HFFc6 (cell line): ENCODE measurements at places on chromosomes 11 and 22.

DNA sequence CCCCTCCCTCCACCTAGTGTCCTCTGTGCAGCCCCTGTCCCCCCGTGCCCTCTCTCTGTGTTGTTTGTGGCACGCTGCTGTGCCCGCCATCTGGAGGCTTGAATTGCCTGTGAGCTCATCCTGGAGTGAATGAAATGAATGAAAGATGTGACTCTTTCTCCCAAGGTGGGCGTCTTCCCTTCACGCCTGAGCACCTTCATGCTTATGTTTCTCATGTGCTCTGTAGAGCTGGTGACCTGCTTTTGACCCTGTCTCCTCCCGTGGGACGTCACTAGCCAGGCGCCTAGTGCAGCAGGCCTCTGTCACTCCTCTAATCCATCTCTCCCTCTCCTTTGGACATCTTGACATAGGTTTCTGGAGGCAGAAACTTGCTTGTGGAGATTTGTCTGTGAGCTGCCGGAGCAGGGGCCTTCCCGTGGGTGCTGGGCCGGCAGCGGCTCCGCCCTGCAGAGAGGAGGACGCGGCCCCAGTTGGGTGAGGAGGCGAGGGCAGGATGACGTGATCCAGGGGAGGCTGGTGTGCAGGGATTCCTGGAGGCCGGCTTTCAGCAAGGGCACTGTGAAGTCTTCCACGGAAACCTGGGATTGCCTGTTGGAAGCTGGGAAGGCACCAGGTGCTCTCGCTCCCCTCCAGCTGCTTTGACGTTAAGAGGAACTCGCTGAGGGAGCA is 40.6 kb downstream of the MUC6 start:
- H3K4me3 ChIP-seq = no peak overlapping the region
- DNase-seq = no peak

GRCh38 chr11:27158456-27159334 is 118.1 kb downstream of the BBOX1 start:
- H3K4me3 ChIP-seq = no peak overlapping the region
- H3K27ac ChIP-seq = no peak overlapping the region
- peaks cover 1% of the 10 kb centered on the region; the same call in 1 of the 2 replicates for H3K27me3 ChIP-seq
- H3K36me3 ChIP-seq = peaks cover 9% of the 10 kb centered on the region

DNA sequence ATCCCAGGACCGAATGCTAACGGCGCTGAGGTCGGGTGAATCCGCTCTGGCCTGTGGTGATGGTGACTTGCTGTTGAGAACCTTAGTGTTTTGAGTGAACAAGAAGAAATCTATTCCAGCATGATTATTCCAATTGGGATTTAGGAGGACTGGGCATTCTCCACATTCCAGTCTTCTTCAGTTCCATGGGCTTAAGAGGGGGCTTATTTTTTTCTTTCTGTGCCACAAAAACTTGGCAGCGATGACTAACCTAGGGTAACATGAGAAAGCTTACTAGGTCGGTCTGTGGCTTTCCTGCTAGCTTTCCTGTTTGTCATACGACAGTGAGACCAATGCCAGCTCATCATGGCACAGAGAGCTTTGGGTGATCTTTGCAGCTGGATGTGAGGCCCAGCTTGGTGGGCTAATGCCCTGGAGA is 62.9 kb upstream of the ATXN10 start:
- H3K36me3 ChIP-seq = peaks cover 4% of the 10 kb centered on the region
- peaks cover 9% of the 10 kb centered on the region for H3K27me3 ChIP-seq
- peaks cover 58% of the 10 kb centered on the region for H3K4me1 ChIP-seq
- H3K27ac ChIP-seq = peak overlapping the region; percentile 69
- no peak overlapping the region for H3K4me3 ChIP-seq

DNA sequence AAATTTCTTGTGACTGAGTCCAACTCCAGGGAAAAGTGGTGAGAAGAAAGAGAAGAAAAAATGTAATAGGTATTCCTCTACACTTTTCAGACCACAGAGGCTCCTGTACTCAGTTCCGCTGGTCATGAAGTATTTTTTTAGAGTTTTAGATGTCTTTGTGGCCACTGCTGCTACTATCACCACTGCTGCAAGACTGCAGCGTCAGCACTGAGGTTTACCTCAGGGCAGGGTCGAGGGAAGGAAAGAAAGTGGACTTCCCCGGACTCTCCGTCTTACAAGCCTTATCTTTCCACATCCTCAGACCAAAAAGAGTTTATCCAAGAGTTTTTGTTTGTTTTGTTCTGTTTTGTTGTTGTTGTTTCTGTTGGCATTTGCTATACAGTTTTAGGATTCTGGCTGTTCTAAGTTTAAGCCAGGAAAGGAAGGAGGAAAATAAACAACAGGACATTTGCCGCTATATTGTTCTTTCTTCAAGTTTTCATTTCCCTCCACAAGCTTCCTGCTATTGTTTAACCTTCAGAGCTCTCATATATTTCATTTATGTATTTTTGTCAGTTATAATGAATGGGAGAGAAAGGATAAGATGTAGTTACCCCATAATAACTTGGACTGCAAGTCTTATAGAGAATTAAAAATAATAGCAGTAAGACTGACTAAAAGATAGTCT is 919.3 kb downstream of the NTM start:
- no peak for DNase-seq
- H3K4me1 ChIP-seq = no peaks in the 10 kb centered on the region
- no peaks in the 10 kb centered on the region for H3K36me3 ChIP-seq
- no peak overlapping the region for H3K27ac ChIP-seq

GRCh38 chr11:42709216-42709615 is 602.6 kb upstream of the API5 start:
- no peaks in the 10 kb centered on the region for H3K4me1 ChIP-seq
- DNase-seq = no peak
- H3K27ac ChIP-seq = no peak overlapping the region
- H3K4me3 ChIP-seq = no peak overlapping the region
- peaks cover 5% of the 10 kb centered on the region for H3K36me3 ChIP-seq
- no peaks in the 10 kb centered on the region for H3K27me3 ChIP-seq

DNA sequence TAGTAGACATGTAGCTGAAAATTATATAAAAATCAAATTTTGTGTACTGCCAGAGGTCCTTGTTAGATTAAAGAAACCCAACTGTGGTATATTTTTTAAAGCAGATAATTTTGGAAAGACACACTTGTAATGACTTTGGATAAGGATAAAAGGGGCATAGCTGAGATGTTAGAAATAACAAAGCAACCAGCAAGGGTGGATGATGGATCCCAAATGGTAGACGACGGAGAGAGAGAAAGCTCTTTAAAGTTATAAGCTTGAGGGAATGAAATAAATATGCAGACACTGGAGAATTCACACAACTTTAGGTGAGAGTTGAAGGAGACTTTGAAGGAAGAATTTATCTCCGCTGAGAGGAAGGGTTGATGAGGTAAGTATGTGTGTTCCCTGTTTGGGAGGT is 10.6 kb downstream of the NCAM1 start:
- no peak overlapping the region for H3K27ac ChIP-seq
- no peak for DNase-seq
- H3K4me1 ChIP-seq = no peaks in the 10 kb centered on the region
- no peak overlapping the region for H3K4me3 ChIP-seq

GRCh38 chr11:95434009-95434408 is 203.0 kb upstream of the SESN3 start:
- no peaks in the 10 kb centered on the region for H3K27me3 ChIP-seq
- H3K4me1 ChIP-seq = no peaks in the 10 kb centered on the region
- no peak for DNase-seq
- 0 out of 2 replicates have a peak, but pooled peaks cover 5% of the 10 kb centered on the region for H3K36me3 ChIP-seq

DNA sequence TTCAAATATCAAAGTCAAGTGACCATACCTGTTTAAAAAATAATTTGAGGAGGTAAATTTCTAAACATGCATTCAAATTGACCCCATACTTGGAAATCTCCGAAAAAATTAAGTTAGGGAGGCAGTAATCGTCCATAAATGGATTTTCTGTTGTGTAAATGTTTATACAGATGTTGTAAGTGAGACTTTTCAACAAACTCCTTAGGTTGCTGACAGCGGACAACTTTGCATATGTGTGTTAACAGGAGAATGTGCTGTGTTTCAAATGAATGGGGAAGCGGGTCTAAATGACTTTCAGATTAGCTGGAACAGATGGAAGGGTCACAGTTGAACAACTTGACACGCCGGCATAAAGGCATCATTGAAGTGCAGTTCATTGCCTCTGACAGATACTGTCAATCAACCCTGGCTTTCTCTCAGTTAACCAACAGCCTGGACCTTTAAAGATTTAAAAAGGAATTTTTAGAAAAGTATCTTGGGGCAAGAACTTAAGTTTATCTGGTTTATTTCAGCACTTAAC is 98.2 kb upstream of the DBX1 start:
- H3K4me1 ChIP-seq = no peaks in the 10 kb centered on the region; the same call in 1 of the 2 replicates
- H3K27me3 ChIP-seq = peaks cover 6% of the 10 kb centered on the region; the same call in 1 of the 2 replicates
- no peaks in the 10 kb centered on the region for H3K36me3 ChIP-seq
- H3K27ac ChIP-seq = no peak overlapping the region
- DNase-seq = no peak

- no peak for DNase-seq
- no peaks in the 10 kb centered on the region for H3K36me3 ChIP-seq
- no peak overlapping the region for H3K4me3 ChIP-seq
- peaks cover 15% of the 10 kb centered on the region; the same call in 1 of the 2 replicates for H3K4me1 ChIP-seq
Measured at GRCh38 chr11:126134461-126135155, 71.9 kb upstream of the CDON start.

DNA sequence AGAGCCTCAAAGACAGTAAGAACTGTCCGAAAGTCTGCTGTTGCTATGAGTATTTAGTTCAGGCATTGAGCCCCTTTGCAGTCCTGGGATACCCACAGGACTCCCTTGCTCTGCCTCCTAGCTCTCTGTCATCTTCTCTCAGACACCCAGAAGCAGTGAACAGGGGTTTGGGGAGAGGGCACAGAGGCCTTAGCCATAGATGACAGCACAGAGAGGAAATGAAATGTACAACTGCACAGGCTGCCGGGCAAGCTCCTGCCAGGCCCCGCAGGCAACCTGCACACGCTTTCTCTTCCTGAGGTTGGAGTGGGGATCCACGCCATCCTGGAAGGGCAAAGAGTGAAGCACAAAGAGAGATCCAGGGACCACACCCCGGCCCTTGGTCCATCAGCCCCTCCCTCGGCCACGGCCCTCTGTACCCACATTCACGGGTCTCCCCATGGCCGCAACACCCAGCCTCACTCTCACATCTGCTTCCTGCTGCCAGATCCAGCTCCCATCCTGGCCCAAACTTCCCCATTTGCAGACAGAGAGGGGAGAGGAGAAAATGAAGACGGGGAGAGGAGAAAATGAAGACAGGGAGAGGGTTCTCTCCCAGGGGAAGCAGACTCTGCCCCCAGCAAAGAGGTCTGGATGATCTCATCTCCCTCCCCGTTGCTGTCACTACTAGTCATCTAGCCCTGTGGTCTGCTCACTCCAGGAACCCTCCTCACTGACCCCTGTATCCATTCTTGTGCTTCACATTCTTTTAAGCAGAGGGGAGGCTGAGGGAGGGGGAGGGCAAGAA is 40.7 kb downstream of the CD6 start:
- no peak overlapping the region for H3K27ac ChIP-seq
- peaks cover 64% of the 10 kb centered on the region for H3K27me3 ChIP-seq
- DNase-seq = no peak

DNA sequence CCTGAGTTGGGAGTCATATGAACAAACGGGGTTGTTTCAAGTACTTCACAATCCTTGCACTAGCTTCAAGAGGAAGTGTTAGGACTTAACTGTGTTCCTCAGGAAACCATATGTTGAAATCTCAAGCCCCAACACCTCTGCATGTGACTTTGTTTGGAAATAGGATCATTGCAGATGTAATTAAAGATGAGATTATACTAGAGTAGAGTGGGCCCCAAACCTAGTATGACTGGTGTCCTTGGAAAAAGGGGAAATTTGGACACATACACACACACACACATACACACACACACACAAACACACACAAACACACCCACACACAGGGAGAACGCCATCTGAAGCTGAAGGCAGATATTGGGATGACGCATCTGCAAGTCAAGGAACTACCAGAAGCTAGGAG is 6.4 kb upstream of the CEP295 start:
- no peak for DNase-seq
- peaks cover 31% of the 10 kb centered on the region for H3K27me3 ChIP-seq
- no peak overlapping the region for H3K4me3 ChIP-seq
- H3K36me3 ChIP-seq = no peaks in the 10 kb centered on the region
- peaks cover 14% of the 10 kb centered on the region for H3K4me1 ChIP-seq
- H3K27ac ChIP-seq = no peak overlapping the region

- H3K27me3 ChIP-seq = peaks cover 14% of the 10 kb centered on the region
- H3K4me1 ChIP-seq = peaks cover 16% of the 10 kb centered on the region; the same call in 1 of the 2 replicates
- no peak for DNase-seq
- H3K36me3 ChIP-seq = no peaks in the 10 kb centered on the region
- H3K27ac ChIP-seq = no peak overlapping the region
Measured at GRCh38 chr22:30841273-30841672, 127.3 kb downstream of the MORC2 start.

GRCh38 chr11:110126936-110127335 is 33.7 kb downstream of the ZC3H12C start:
- peaks cover 70% of the 10 kb centered on the region for H3K4me1 ChIP-seq
- peaks cover 5% of the 10 kb centered on the region for H3K36me3 ChIP-seq
- no peaks in the 10 kb centered on the region for H3K27me3 ChIP-seq
- no peak overlapping the region for H3K4me3 ChIP-seq
- no peak overlapping the region for H3K27ac ChIP-seq
- DNase-seq = no peak

- peaks cover 40% of the 10 kb centered on the region for H3K27me3 ChIP-seq
- peaks cover 14% of the 10 kb centered on the region for H3K4me1 ChIP-seq
- H3K27ac ChIP-seq = no peak overlapping the region
- no peak for DNase-seq
Measured at GRCh38 chr11:45107029-45107428, 39.4 kb upstream of the PRDM11 start.

DNA sequence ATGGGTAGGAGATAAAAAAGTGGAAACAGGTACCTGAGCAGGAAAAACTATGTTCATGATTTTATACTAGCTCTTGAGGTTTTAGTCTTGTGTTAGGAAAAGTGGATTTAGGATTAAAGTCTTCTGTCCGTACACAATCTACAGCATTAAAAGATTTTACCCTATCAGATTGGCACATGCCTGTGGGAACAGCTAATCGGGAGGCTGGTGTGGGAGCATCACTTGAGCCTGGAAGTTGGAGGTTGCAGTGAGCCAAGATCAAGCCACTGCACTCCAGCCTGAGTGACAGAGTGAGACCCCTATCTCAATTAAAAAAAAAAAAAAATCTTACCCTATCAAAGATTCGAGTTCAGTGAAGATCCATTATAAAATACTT is 12.2 kb upstream of the CRKL start:
- H3K27me3 ChIP-seq = no peaks in the 10 kb centered on the region; the same call in 1 of the 2 replicates
- peak overlapping the region; percentile 89 for H3K27ac ChIP-seq
- H3K4me3 ChIP-seq = peak overlapping the region; percentile 47
- DNase-seq = no peak
- no peaks in the 10 kb centered on the region for H3K36me3 ChIP-seq
- H3K4me1 ChIP-seq = peaks cover 26% of the 10 kb centered on the region
